Small intestine (tissue), 16 donors: ENCODE measurements at places on chromosomes 13 and 19.

DNA sequence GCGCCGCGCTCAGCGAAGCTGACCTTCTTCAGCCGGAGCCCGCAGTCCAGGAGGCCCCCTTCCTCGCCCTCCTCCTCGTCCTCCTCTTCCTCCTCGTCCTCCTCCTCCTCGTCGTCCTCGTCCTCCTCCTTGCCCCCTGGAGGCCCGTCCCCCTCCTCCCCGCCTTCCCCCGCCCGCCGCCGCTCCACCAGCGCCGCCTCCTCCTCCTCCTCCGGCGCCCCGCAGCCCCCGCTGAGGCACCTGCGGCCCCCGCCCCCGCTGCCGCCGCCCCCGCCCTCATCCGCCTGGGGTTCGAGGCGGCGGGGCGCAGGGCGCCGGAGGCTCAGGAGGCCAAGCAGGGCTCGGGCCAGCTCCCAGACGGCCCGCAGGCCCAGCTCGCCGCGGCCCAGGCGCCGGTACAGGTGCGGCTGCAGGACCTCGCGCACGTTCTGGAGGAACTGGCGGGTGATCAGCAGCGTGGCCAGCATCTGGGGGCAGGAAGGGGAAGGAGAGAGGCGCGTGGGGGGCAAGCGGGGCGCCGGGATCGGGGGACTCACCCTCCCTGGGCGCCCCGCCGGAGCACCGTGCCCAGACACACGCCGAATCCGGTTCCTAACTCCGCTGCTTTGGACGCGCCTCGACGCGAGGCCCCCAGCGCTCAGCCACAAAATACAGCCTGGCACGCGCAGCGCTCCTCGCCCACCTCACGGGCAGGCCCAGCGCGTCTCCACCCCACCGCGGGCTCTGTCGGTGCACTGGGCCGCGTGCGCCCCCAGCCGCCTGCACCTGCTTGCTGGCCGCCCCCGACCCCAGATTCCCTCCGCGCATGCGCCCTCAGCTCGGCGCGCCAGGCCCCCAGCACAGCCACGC is 5.9 kb downstream of the ANO8 start:
- DNase-seq = peak; percentile 44

- no peak for DNase-seq
These were observed 81.2 kb upstream of the STK24 start for GRCh38 chr13:98658131-98658530.

- peak; percentile 19 for DNase-seq
These were observed 1.2 kb downstream of the DAPK3 start for GRCh38 chr19:3969435-3970312.

GRCh38 chr19:19354932-19355331 is 34.3 kb downstream of the MAU2 start:
- DNase-seq = no peak

DNA sequence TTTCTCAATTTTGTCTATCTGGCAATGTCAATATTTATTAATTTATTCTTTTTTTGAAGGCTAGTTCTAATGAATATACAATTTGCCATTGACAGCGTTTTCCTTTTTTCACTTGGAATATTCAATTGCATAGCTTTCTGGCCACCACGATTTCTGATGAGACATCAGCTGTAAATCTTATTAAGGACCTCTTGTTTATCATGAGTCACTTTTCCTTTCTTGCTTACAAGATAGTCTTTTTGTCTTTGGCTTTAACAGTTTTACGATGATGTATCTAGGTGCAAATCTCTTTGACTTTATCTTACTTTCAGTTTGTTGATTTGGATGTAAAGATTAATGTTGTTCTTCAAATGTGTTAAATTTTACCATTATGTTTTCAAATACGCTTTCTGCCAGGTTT is 991.6 kb upstream of the SLC10A2 start:
- no peak for DNase-seq

DNA sequence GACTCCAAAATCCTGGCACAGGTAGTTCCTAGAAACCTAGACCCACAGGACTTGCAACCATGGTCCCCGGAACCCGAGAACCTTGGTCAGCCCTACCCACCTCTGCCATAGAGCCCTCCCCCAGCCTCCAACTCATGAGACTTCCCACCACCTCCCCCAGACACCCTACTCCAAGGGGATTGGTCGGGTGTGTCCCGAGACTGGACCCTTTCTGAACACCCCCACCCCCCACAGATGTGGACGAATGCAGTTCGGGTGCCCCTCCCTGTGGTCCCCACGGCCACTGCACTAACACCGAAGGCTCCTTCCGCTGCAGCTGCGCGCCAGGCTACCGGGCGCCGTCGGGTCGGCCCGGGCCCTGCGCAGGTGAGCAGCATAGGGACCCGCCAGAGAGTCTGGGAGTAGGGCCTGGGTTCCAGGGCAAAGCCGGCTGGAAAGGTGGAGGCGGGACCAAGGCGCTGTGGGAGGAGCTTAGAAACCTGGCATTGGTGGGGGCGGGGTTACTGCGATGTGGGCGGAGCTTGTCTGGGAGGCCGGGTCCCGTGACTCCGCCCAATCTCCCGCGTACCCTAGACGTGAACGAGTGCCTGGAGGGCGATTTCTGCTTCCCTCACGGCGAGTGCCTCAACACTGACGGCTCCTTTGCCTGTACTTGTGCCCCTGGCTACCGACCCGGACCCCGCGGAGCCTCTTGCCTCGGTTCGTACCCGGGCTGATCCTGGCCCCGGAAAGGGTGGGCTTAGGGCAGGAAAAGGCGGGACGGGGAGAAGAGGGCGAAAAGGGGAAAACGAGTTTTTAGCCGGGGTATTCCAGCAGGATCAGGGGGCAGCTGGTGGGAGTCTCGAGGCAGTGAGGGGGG is 11.9 kb downstream of the LTBP4 start:
- DNase-seq = peak; percentile 59

DNA sequence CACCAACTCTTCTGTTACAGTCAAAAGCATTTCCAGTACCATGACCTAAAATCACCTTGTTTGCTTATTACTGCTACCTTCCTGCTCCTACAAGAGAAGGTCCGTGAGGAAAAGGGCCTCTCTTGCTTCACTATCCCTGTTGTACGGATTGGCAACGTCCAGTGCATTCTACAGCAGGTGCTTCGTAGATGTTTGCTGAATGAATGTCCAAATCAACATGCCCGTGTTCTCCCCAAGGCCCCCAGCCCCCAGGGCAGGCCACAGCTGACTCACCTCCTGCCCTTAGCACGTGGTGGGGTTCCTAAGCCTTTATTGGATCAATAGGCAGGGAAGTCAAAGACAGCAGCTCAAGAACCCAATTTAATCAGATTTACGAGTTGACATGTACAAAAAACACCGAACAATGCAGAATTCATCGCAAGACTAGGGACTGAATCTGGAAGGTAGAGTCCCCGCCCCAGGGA is 5.5 kb upstream of the NAPA start:
- DNase-seq = no peak

DNA sequence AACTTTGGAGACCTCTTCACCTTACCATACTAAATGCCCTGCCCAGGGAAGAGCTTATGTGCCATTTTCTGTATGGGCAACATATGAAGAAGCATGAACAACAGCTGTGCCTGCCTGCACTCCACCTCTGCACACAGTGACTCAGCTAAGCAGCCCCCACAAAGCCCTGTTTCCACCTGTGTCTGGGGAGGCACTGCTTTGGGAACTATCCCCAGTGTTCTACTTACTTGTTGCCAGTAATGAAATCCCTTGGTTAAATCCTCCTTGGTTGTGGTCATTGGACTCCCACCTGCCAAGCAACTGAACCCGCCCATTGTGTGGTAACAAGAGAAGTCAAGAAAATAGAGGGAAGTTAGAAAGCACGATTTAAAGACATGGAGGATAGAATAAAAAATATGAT is 84.6 kb downstream of the NALCN start:
- DNase-seq = no peak

DNA sequence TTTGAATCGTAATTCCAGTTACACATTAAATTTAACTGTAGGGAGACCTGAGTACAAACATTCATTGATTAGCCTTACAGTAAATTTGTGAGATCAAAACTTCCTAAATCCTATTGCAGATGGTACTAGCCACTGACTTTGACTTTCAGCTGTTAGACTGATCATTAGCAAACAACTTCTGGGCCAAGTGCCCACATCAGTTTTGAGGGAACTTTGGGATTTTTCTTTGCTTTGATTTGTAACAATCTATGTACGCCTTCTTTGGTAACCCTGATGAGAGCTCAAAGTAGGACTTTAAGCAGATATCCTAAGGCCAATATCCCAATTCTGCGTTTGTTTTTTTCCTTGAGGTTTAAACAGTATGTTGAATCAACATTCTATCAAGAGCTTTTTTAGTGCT is 131.5 kb downstream of the DLEU7 start:
- no peak for DNase-seq

DNA sequence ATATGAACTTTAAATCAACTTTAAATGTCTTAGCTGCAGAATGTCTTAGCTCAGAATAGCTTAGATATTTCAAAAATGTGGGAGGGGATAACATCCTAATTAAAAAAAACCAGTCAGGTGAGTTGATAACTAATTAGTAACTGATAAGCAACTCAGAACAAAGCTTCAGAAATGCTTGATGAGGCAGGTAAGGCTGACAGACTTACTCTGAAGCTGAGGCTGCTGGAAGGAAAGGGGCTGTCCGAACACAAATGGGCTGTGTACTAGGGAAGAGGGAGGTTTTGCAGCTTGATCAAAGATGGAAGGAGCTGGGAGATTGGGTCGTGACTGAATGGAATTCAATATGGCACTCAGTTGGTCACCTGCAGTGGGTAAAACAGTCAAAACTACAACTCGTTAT is 91.2 kb upstream of the FBXL3 start:
- DNase-seq = no peak

DNA sequence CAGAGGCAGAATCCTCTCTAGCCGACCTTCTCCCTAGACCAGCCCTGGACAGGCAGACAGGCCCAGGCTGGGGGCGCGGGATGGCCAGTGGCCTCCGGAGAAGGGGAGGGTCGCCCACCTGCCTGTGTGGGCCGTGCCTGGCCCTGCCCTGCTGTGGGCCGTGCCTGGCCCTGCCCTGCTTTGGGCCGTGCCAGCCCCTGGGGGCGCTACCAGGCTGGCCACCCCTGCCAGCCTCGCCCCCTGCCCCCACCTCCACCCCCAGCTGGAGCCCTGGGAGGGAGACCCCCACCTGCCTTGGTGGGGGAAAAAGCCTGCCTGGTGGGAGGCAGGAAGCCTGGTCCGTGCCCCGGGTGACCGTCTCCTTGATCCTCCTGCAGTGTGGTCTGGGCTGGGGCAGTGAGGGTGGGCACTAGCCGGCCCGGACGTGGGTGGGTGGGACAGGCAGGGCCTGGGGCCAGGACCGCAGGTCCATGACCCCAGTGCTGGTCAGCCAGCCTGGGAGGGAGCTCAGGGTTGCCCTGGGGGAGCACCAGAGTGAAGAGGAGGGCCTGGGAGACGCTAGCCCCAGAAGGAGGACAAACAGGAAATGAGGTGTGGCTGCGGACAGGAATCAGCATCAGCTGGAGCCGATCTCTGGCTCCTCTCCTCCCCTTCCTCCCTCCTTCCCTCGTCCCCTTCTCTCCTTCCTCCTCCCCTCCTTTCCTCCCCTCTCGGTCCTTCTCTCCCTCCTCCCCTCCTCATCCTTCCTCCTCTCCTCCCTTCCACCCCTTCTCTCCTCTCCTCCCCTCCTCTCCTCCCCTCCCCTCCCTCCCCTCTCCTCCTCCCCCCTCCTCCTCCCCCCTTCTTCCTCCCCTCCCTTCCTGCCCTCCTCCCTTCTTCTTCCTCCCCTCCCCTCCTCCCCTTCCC is 5.1 kb upstream of the MKNK2 start:
- peak; percentile 55 for DNase-seq

DNA sequence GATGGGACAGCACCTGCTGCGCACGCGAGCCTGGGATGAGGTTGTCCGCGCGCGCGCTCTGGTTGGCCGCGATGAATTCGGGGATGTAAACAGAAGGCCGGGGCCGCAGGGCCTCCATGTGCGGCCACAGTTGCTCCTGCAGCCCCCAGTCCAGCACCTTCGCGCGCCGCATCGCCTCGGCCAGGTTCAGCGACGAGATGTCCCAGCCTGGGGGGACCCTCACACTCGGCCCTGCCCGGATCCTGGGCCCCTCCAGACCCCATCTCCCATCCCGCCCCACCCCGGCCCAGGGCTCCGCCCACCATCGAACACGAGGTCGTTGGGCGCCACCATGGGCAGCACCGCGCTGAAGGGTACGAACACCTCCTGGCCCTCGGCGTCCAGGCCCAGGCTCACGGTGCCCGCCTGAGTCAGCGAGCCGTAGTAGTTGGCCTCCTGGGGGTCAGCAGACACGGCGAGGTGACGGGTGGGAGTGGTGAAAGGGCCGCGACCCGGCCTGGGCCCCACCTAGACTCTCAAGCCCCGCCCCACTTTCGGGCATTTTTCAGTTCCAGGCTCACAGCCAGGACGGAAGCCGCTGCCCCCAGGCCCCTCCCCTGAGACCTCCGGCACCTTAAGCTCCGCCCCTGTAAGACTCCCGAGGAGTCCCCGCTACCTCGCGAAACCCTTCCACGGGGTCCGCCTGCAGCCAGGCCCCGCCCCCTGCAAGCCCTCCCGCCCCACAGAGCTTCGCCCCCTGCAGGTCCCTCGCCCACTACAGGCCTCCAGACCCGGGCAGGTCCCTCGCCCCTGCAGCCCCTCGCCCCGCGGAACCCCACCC is 1.1 kb downstream of the ISYNA1 start:
- DNase-seq = peak; percentile 63

- DNase-seq = peak; percentile 86
These were observed 830 bp downstream of the NEK5 start for GRCh38 chr13:52127783-52128702.

GRCh38 chr19:38502410-38503076 is 69.1 kb downstream of the RYR1 start:
- no peak for DNase-seq

DNA sequence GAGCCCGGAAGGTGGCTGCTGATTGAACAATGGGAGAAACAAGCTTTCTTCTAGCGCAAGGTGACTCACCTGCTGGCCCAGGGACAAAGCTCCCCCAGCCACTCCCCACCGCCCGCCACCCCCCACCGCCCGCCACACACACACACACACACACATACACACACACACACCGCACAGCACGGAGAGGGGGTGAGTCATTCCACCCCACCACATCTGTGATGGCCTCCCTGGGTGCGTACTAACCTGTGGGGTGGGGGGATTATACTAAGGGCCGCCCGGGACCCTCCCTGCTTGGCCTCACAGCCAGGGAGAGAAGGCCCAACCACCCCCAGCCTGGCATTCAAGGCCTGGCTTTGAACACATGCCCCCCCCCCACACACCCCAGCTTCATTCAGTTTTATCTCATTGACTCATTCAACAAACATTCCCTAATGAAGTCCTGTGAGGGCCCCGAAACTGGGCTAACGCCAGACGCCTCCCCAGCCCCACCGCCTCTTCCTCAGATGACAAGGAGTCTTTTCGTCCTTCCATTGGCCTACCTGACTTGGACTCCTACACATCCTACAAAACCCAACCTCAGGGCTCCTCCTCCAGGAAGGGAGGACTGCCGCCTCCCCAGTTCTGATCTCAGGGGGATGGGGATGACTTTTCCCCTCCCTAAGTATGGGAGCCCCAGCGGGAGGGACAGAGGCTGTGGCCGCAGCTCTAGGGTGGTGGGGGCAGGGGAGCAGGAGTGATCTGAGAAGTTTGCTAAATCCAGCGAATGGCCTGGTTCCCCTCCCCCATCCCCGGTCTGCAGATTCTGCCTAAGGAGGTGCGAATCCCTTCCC is 5.8 kb upstream of the ONECUT3 start:
- DNase-seq = no peak

GRCh38 chr19:5079071-5079774 is 110.3 kb downstream of the KDM4B start:
- no peak for DNase-seq

- DNase-seq = no peak
These were observed 20.5 kb upstream of the C1QTNF9 start for GRCh38 chr13:24288870-24289269.
